ENCODE measurements at places on chromosomes 11 and 22. TPM values are rescaled to one million over a fixed set of nuclear protein-coding genes. Genes with fewer than 3 reads are reported as not detected.

Gene PHOX2A
- not detected for total RNA-seq

Gene SMC1B
- 0.03 TPM for total RNA-seq

Gene SPDYC
- total RNA-seq: not detected

Gene MFRP
- not detected for total RNA-seq

Gene ARHGAP42
- 4.5 TPM for total RNA-seq

Gene HTR3B
- not detected for total RNA-seq
